ENCODE measurements at places on chromosomes 1 and 21. TPM values are rescaled to one million over a fixed set of nuclear protein-coding genes. Genes with fewer than 3 reads are reported as not detected.

GRCh38 chr1:40462956-40463590 lies 12.8 kb downstream of the ZFP69B start:
- H3K36me3 ChIP-seq = peaks cover 24% of the 10 kb centered on the region
- no peak for DNase-seq
- H3K4me1 ChIP-seq = no peaks in the 10 kb centered on the region
- no peak overlapping the region for H3K27ac ChIP-seq
- H3K4me3 ChIP-seq = no peak overlapping the region
- H3K27me3 ChIP-seq = no peaks in the 10 kb centered on the region

- no peak overlapping the region for H3K4me3 ChIP-seq
- no peak overlapping the region for H3K27ac ChIP-seq
- H3K4me1 ChIP-seq = no peaks in the 10 kb centered on the region
- no peaks in the 10 kb centered on the region for H3K36me3 ChIP-seq
These were observed 37.6 kb upstream of the HMCN1 start for GRCh38 chr1:185696422-185697150.

DNA sequence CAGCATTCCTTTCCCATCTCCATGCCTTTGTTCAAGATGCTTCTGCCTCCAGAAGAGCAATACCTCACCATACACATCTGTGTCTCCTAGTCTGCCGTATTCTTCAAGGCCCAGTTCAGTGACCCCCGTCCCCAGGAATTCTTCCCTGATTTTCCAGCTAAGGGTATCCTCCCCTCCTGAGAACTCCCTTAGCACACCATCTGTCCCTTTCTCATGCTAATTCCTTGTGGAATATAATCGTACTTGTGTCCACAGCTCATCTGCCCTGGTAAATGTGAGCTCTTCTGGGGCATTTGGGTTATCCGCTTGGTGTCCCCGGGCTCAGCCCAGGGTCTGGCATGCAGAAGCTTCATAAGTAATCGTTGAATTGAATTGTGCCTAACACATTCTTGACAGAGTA lies 40.9 kb downstream of the BEND5 start:
- no peak for DNase-seq
- no peaks in the 10 kb centered on the region for H3K36me3 ChIP-seq
- H3K27me3 ChIP-seq = no peaks in the 10 kb centered on the region
- no peak overlapping the region for H3K4me3 ChIP-seq
- H3K4me1 ChIP-seq = no peaks in the 10 kb centered on the region

DNA sequence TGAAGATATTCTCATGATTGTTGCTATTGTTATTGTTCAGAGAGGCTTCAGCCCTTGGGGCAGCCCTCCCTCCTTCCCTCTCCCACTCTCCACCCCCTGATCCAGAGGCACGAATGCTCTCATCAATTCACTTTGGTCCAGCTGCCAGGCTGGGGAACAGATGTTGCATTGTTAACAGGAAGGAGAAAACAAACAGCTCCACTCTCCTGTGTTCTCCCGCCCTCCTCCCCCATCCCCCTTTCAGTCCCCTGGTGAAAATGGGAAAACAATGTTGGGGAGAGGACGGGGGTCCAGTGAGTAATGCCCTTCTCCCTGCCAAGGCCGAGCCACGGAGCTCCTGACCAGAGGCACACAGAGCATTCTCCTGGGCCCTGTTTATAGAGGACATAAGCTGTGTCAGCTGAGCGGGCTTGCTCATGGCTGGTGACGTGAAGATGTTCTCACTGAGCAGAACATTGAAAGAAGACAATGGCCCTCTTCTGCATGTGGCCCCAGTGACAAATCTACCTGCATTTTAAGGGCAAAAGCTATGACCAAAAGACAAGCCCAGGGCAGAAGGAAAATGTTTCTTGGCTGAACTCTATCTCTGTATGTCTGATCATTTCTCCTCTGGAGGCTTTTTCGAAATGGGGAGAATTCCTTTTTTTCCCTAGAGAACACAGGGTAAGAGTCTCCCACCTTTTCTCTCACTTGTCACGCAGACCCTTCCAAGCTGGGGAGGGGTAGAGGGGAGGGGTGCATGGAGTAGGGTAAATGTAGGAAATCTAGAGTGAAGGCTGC lies 111.7 kb downstream of the GLUL start:
- DNase-seq = no peak
- no peak overlapping the region for H3K27ac ChIP-seq
- no peaks in the 10 kb centered on the region for H3K4me1 ChIP-seq
- no peaks in the 10 kb centered on the region for H3K36me3 ChIP-seq

DNA sequence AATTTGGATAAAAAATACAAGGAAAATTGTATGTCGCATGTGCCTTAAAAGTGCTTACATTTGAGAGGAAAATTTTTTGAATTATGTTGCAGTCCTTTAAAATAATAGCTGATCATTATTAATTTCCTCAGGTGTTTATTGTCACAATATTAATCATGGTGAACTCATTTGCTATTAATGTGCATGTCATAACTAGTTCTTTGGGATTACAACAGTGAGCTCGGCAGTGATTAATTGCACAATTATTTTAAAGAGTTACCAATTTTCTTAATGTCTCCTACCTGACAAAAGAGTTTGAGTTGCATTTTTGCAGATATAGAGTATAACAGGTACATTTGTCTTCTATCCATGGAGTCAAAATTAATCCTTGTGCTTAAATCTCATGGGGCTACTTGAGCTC lies 854.3 kb downstream of the BRINP3 start:
- H3K27me3 ChIP-seq = no peaks in the 10 kb centered on the region
- H3K4me3 ChIP-seq = no peak overlapping the region
- H3K27ac ChIP-seq = no peak overlapping the region
- DNase-seq = no peak

Gene AKT3
- 38.7 TPM for total RNA-seq

Data from osteoblast (primary cell).